ENCODE measurements at places on chromosomes 12 and 14.
A peak's percentile ranks its signal among the peaks of the same experiment; 100 is the strongest.

GRCh38 chr12:124169577-124170284 lies 125.2 kb upstream of the RFLNA start:
- no peak for DNase-seq

GRCh38 chr14:88947646-88948598 lies 123.5 kb downstream of the TTC8 start:
- no peak for DNase-seq

GRCh38 chr14:22903742-22904087 lies 15.2 kb downstream of the RBM23 start:
- no peak for DNase-seq

GRCh38 chr12:56014205-56014604 lies 6.6 kb upstream of the IKZF4 start:
- DNase-seq: no peak

GRCh38 chr12:100211698-100212097 lies 11.1 kb downstream of the ACTR6 start:
- no peak for DNase-seq

GRCh38 chr12:124765581-124766489 lies 97.8 kb downstream of the SCARB1 start:
- DNase-seq: no peak

- no peak for DNase-seq
Measured at GRCh38 chr12:2961705-2962104, 2.5 kb downstream of the TEAD4 start.

GRCh38 chr12:38159591-38160317 lies 156.8 kb upstream of the ALG10B start:
- no peak for DNase-seq

DNA sequence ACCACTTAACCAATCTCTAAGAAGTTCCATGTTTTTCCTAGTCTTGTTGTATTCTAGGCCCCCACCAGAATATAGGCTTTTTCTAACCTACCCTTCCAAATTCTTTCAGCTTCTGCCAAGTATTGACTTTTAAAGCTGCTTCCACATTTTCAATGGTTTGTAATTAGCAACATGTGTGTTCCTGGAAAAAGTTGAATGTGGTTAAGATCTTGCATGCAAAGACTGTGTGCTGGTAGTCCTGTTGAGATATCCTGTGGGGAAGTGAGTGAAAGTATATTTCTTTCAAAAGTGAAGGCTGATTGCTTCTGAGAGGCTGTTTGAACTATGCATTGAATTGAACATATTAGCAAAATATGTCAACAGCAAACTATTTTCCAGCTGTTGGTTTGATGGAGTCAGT lies 646 bp upstream of the OR6C4 start:
- no peak for DNase-seq

- no peak for DNase-seq
Measured at GRCh38 chr12:95497031-95497430, 23.1 kb downstream of the METAP2 start.

DNA sequence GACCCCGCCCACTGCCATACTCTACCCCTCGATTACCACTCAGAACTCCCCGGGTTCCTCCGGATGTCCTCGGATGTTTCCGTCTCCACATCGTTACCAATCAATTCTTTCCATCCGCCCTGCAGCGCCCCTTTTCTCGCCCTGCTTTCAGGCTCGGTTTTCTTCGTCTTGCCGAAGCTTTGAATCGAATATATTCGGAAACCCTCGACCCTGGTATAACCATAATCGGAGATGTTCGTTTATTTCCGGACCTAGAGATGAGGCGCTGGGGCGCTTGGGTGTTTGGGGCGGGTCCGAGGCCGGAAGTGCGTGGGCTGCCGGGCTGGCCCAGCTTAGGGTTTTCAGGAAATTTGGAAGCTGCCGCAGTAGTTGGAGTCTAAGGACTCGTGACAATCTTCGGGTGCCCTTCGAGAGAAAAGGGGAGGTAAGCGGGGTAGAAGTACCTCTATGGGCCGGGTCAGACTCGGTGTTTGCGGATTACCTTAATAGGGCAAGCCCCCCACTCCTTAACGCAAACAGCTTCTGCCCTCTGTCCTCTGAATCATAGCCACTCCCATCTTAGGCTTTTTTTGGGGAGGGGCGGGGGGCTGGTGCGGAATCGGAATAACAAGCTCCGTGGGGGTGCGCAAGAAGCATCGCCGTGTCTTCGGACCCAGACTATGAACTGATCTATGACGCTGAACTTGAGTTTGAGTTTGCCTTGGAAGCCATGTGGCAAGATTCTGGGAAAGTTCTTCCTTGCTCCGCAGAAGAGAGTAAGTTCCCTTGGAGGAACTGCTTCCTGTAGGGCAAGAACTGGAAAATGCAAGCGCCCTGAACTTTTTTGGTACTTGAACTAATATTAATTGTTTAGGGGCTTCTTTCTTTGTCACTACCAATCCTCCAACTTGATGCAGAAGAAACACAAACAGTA lies at the start of gene C14orf119:
C14orf119 (plus strand) TSS at position 310 of the 913 bp plus-strand sequence. CDS start 2,154 bp downstream, outside the sequence.
- peak; percentile 100 for DNase-seq

DNA sequence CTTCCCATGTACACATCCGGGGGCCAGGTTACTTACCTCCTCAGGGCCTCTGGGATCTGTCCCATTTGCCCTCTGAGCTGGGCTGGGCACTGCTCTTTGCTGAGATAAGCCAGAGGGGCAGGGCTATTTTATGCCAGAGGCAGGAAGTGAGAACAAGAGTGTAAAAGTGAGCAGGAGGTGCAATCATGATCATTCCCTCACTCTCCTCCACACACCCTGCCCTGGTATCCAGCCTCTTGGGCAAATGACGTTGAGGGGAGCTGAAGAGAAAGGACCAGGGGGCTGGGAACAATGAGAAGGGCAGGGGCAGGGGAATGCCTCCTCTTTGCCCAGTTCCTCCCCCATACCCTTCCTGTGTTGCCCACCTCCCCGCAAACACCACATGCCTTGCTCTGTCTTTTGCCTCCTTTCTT lies 4.2 kb downstream of the LPAR5 start:
- DNase-seq: no peak

DNA sequence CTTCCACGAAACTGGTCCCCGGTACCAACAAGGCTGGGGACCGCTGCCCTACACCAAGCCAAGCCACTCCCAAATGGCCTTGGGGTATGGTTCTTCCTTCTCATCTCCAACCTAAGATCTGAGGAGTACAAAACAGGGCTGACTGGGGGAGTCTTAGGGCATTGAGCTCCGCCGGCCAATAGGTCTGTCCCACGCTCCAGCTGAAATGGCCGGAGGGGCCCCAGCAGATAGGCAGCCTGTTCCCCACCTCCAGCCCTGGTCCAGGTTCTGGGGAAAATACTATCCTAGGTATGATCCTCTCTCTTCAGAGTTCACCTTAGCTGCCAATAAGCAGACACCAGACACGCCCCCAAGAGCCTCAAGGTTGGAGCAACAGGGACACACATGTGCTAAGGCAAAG lies 90.2 kb downstream of the ACTN1 start:
- DNase-seq: no peak

DNA sequence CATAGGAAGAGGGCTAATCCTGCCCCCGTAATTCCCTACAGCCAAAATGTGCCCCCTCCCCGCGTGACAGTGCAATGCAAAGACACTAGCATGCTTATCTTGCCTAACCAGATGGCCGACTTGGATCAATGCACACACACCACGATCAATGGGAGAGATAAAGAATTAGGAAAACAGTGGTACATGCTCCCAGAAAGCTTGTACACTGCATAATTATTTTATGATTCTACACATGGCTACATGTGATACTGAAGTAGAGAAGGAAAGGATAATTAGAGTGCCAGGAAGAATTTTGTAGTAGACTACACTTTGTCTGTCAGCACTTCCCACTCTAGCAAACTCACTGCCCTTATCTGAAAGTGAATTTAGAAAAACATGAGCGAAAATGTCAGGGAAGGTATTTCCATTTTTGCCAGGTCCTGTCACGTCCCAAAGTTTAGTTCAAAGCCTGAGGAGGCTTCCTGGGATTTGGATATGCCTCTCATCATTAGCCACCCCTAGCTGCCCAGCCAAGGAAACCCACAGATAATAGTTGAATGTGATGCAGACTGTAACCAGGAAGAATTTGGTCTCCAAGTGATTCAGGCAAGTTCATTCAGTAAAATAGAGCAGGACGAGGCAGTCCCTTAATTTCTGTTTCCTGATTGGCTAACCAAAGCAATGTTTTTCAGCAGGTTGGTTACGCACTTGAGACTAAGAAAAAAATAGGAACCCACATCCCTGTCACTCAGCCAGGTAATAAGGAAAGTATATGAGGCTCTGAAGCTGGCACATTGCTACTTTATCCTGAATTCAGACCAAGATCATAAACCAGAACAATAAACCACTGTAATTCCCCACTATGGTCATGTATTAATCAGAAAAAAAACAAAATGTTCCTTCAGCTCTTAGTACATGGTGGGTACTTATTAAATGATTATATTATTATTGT lies 199.6 kb upstream of the OTX2 start:
- no peak for DNase-seq

- no peak for DNase-seq
Measured at GRCh38 chr12:74602881-74603672, 65.4 kb downstream of the ATXN7L3B start.

DNA sequence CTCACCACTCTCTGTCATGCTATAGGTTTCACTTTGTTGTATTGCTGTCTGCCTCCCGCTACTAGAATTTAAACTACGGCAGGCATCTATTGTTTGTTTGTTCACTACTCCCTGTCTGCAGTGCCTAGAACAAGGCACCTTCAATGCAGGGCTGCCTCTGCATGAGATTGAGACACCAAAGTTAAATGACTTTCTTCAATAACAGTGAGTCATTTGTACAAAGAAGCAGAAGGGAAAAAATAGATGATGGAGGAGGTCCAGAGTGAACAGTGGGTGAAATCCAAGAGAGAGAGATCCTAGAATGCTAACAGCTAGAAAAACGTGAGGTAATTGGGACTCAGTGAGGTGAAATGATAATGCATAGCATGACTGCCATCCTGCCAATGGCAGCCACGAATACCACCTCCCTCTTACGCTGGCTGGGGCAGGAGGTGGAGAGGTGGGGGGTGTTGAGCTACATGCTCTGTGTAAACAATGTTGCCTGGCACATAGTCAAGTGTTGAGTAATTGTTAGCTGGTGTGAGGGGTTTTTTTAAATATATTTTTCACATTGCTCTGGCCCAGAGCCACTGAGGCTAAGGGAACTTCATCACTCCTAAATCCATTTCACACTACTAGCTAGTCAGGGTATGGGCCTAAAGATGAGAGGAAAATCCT lies 367.6 kb downstream of the RPS29 start:
- DNase-seq: no peak

DNA sequence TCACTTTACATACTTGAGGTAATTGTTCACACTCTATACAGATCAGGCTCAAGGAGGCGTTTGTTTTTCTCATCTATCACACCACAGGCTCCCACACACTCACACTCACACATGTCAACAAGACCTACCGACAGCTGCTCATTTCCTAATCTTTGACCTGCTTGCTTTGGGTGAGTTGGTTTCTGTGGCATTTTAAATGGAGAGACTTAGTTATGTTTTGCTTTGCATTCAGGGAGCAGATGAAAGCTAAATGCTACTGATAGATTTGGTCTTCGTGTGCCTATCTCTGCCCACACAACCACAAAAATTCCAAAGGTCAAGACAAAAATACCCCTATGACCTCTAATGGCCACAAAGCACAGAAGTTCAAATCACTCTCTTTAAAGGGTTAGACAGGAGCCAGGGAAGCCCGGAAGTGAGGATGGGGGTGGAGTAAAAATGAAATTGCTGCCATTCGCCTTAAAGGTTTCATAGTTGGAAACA lies 203.5 kb upstream of the G2E3 start:
- no peak for DNase-seq

GRCh38 chr12:47192051-47192450 lies 112.3 kb upstream of the AMIGO2 start:
- DNase-seq: no peak

DNA sequence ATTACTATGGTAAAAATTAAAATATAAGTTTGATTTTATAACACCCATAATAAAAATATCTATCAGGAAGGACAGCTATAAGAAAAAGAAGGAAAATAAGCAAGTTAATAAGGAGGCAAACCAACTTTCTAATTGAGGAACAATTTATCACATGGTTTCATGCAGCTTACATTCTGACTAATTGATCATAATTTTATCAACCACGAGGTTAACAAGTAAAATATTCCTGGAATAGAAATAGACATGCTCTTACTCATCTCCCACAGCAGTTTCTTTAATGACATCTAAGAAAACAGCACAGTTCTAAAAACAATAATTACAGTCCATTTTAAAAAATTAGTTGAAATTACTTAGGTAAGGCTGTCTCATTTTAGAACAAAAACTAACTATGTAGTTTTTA lies 130.8 kb upstream of the KRR1 start:
- no peak for DNase-seq

GRCh38 chr12:62123721-62124203 lies 136.4 kb upstream of the USP15 start:
- peak; percentile 22 for DNase-seq
